ENCODE measurements at places on chromosomes 5 and 9.

- no peak for DNase-seq
Observed at GRCh38 chr5:102722931-102723330, 32.2 kb upstream of the PAM start.

- DNase-seq = peak; percentile 53
Observed at GRCh38 chr9:70257991-70258691, 637 bp upstream of the SMC5 start.

DNA sequence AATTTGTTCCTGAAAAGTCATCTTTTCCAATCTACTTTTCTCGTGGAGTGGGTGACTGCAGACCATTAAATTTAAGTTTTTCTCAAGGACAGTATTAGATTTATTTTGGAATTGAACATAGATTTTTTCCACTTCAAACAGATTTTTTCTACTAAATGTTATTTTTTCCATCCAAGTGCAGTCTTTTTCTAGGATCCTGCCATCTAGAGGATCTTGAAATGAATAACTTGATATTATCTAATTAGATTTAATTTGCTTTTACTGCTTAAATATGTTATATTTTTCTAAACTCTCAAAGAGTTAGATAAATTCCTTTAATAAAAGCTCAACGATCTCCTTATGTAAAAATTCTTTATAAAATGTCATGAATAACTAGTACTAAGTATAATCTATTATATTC is 136.9 kb upstream of the PRR16 start:
- no peak for DNase-seq

DNA sequence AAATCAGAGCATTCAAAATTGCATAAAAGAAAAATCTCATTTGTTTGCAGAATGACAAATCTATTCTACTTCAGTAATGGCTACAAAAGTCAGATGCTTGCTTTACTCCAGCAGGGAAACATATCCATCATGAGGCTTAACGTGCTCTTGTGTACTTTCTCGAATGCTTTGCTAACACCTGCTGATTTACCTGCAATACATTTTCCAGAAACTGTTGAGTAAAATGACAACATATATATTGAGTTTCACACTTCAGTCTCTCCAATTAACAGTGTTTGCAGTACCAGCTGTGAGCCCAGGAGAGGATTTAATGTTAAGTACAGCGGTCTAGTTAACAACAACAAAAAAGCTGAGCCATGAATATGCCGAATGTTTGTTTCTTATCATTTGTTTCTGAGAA is 391.5 kb upstream of the SMC2 start:
- DNase-seq = no peak

- no peak for DNase-seq
Observed at GRCh38 chr9:38339087-38339486, 53.4 kb upstream of the ALDH1B1 start.

DNA sequence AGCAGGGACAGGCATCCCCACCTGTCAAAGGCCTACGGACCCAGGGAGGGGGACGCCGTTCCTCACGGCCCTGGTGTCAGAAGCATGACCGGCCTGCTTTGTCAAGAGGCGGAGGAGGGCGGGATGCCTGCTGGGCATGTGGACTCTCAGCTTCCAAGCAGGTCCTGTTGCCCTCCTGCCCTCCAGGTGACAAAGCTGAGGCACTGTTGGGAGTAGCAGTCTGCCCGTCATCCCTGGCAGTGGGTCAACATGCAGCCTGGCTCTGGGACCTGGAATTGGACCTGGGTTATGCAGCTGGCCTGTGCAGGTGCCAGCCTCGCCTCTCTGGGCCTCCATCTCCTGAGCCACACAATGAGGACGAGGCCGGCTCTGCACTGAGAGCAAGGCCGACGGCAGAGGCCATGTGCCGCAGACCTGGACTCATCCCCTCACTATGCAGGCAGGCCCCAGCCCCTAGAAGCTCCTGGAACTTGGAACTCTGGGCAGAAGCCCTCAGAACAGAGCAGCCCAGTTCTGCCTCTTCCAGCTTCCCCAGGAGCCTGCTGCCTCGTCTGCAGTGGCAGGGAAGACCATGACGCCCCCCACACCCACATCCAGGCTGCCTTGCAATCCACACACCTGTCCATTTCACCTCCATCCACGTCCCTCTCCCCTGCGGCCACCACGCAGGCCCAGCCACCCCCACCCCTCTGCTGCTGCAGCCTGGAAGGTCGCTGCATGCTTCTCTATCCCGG is 20.8 kb upstream of the FCN1 start:
- no peak for DNase-seq

GRCh38 chr5:83368835-83369234 is 102.7 kb upstream of the VCAN start:
- no peak for DNase-seq

GRCh38 chr5:6201631-6202030 is 176.7 kb downstream of the MED10 start:
- DNase-seq = no peak

DNA sequence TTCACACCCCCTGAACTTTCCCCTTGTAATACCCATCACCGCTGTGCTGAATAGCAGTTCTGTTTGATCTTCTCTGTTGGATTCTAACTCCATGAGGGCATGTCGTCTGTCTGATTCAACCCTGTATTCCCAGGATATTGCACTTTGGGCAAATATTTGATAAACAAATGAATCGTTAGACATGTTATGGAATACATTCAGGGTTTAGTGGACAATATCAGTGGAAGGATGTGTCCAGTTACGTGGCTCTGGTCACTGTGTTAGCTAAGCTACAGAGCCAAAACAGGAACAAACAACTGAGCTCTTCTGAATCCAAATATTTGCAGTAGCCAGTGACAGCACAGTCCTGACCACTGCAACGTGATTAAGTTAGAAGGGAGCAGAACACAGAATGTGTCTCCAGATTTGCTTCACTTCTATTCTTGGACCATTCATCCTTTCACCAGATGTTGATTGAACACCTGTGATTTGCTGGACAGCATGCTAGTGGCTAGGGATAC is 13.2 kb downstream of the ANGPTL2 start:
- no peak for DNase-seq

DNA sequence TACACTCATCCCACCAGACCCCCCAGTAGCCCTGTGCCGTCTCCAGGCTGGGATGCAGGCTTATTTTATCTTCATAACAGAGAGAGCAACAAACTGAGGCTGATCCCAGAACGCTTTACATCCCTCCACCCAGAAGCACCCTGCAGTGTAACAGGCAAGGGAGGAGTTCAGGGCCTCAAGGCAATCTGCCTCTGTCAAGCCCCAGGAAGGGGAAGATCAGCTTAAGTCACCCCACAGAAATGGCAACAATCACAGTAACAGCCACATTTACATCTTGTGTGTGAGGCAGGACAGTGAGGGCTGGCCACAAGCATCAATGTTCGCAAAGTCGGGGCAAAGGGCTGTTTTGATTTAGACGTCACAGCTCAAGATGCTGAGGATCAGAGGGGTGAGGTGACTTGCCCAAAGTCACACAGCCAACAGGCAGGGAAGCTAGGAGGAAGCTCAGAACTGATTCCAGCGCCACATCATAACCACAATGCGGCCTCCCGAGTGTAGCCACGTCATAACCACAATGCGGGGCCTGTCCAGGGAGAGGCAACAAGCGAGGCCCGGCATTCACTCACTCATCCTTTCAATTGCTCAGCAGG is 14.4 kb downstream of the STK10 start:
- DNase-seq = no peak

DNA sequence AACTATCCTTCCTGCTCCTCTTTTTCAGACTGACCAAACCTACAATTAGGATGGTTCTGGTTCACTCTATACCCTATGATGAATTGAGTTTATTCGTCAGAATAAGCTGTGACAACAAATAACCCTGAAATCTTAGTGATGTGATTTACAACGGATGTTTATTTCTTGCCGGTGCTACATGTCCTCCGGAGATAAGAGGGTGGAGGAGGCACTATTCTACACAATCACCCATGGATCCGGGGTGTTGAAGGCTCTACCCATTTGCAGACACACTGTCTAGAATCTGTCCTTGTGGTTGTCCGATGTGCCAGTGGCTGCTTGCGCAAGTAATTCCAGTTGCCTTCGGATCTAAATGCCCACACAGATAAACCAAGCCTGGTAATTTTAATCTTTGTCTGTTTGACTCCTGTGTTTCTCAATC is 44.7 kb downstream of the CDC14B start:
- no peak for DNase-seq

DNA sequence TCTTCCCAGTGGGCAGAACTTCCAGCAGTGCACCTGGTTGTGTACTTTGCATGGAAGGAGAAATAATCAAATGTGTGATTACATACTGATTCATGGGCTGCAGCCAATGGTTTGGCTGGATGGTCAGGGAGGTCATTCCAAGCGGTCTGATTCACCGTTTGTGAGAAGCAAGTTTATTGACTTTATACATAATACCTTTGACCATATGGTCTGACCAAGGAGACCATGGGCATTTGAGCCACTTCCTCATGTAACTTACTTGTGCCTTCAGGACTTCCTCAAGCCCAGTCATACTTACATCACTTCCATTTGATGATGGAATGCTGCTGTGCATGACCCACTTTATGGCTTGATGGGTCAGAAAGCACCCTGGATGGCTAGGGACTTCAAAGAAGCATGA is 41.1 kb downstream of the DAP start:
- DNase-seq = no peak

DNA sequence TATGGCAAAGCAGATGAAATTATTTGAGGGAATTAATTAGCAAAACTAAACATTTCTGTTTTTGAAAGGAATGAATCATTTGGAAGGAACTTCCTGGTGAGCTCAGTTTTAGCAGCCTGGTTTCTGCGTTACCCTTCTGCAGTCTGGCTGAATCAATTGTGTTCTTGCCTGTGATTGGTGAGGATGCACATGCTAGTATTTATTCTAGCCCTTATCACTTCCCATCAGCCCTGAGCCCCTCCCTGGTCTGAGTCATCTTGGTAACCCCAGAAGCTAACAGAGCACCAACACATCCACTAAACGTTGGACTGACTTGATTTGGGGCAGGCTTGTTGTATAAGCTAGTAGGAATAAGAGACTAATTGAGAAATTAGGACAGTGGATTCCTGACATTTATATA is 6.6 kb downstream of the TJP2 start:
- peak; percentile 20 for DNase-seq

GRCh38 chr5:135729321-135729786 is 105.1 kb upstream of the SLC25A48 start:
- DNase-seq = no peak

GRCh38 chr5:122599000-122599399 is 175.9 kb upstream of the SNX2 start:
- no peak for DNase-seq

DNA sequence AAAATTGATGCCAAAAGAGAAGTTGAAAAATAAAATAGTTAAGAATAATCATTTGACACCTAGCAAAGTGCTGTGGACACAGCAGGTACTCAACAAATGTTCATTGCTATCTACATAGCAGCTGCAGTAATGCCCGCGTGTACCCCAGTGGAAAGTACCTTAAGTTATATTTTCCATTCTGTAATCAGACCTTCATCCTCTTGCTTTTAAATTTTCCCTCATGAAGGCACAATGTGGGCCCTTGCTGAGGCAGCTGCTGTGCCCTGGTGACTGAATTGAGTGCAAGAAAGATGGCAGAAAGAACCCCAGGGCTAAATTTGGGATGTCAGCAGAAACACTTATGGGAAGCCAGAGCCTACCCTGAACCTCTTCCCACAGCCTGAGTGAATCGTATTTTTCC is 65.9 kb downstream of the CYFIP2 start:
- no peak for DNase-seq

DNA sequence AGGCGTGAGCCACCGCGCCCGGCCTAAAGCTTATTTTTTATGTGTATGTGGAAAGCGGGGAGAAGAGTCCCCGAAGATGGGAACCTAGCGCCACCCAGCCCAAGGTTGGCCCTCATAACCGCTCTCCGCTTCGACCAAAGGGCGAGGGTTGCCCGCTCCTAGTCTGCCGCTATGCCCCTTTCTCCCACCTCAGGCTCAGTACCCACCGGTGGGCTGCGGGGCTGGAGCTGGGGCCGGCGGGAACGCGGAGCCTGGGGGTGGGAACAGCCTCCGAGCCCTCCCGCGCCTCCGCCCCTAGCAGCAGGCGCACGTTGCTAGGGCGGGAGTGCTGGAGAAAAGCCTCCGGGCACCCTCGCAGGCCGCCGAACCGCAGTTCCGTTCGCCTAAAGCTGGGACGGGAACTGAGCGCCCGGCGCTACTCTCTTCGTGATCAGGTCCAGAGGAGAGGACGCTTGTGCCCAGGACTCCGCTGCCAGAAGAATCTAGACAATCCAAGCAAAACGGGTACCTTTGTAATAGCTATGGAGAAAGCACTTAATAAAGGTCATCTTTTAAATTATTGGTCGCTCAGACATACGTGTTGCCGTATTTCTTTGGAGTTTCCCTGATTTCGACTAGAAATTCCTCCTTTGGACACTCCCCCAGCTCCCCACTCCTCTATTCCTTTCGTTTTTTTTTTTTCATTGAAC is at the start of gene WDR31:
Gene WDR31, minus strand, starts transcription at position 265 of the 689 bp plus-strand sequence. CDS start 8,253 bp downstream, outside the sequence.
- DNase-seq = peak; percentile 79

- no peak for DNase-seq
Observed at GRCh38 chr9:124783830-124784229, 6.9 kb downstream of the OLFML2A start.

GRCh38 chr9:70256123-70256551 is 2.6 kb upstream of the SMC5 start:
- DNase-seq = no peak

GRCh38 chr5:96037128-96037527 is 75.5 kb upstream of the ELL2 start:
- no peak for DNase-seq

Data from hippocampal formation (tissue), 2 donors.